Fibroblast of skin of right quadriceps (primary cell): ENCODE measurements at places on chromosomes 4 and X.

GRCh38 chrX:68286076-68286475, 147.2 kb downstream of the OPHN1 start:
- no peak for DNase-seq

- no peak for DNase-seq
Measured at GRCh38 chr4:1338752-1339414, 8.1 kb upstream of the UVSSA start.

GRCh38 chrX:6891404-6891803, 256.1 kb upstream of the STS start:
- DNase-seq: no peak

GRCh38 chr4:118036336-118036735, 2.0 kb downstream of the NDST3 start:
- DNase-seq: no peak
